ENCODE measurements at places on chromosomes 2 and 18.

DNA sequence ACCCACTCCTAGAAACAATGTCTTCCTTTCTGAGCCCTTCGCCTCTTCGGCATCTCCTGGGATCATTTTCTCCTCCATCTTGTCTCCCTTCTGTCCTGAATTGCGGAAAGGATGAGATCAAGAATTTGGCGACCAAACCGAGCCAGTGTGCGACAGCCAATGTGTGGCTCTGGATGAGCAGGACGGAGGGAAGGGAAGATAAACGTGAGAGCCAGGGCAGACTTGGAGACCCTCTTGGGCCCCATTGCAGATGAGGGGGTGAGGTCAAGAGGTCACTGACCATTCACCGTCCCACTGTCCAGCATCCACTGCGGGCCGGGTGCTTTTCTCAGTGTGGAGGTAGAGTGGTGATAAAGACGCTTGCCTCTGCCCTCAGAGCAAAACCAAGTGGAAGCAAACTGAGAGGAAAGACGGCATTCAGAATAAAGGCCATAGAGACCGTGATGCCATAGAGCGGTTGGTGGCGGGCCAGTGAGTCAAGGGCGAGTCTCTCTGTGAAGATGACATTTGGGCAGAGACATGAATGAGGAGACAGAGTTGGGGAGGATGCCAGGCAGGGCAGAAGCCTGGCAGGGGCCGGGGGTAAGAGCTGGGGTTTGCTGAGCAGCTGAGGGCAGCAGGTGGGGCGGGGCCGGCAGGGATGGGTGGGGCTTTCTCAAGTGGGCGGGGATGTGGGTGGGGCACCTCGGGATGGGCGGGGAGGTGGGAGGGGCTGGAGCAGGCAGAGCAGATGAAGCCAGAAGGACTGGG is 55.6 kb downstream of the ACAA2 start:
- DNase-seq: no peak

GRCh38 chr2:191015239-191015638 is 1.3 kb upstream of the STAT1 start:
- no peak for DNase-seq

DNA sequence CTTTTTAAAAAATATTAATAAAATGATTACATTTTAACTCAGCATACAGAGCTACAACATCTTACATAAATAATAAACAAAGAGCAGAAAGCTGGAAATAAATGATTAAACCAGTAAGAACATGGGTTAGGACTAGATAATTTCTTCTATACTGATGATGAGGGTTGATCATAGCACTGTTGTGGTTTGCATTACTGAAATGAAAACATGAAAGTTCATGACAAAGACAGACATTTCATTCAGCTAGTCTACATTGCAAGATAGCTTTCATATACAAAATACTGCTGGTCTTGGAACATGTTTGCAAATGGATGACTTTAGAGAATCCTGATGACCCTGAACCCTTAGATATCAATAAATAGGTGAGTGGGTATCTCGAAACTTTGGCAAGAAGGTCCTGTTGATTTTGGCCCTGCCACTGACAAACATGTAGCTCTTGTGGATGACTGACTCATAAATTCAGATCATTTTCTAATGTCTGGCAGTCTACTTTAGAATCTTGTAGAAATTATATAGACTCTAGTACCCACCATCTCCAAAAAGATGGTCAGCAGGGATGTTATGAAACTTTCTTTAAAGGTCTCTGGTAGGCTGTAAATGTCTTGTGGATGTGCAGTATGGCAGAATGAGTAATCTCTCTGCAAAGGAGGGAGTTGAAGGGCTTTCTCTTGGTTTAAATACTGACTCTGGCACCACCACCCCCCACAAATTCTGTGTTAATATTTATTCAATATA is 15.5 kb upstream of the CDC42EP3 start:
- DNase-seq: no peak

DNA sequence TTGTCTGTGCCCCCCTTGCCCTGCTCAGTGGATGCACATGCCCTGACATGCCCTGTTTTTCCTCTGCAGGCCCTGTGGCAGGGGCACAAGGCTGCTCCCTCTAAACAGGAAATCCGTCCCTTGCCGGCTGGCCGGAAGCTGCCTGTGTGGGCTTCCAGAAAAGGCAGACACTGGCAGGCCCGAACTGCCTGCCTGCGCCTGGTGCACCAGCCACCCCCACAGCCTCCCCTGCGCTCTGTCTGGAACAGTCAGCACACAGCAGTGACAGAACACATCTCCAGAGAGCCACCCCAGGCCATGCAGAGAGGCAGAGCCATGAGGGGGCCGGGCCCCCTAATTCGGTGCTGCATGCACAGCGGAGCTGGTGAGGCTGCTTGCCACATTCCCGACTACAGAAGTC is 33.5 kb downstream of the LOXHD1 start:
- DNase-seq: peak; percentile 8

DNA sequence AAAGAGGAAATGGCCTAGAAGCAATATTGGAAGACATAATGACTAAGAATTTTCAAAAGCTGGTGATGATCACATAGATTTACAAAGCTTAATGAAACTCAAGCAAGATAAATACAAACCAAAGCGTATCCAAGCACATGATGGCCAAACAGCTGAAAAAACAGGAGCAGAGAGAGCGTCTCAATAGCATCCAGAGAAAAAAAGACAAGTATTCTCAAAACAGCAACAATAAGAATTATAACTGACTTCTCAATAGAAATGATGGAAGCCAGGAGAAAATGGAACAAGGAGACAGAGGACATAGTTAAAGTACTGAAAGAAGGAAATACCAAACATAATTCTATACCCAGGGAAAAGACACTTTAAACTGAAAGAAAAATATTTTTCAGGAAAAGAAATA is 437.2 kb upstream of the TNP1 start:
- DNase-seq: no peak

GRCh38 chr18:10689236-10690034 is 163.6 kb downstream of the NAPG start:
- DNase-seq: no peak

- DNase-seq: no peak
Measured at GRCh38 chr2:238108423-238109183, 8.5 kb downstream of the ESPNL start.

DNA sequence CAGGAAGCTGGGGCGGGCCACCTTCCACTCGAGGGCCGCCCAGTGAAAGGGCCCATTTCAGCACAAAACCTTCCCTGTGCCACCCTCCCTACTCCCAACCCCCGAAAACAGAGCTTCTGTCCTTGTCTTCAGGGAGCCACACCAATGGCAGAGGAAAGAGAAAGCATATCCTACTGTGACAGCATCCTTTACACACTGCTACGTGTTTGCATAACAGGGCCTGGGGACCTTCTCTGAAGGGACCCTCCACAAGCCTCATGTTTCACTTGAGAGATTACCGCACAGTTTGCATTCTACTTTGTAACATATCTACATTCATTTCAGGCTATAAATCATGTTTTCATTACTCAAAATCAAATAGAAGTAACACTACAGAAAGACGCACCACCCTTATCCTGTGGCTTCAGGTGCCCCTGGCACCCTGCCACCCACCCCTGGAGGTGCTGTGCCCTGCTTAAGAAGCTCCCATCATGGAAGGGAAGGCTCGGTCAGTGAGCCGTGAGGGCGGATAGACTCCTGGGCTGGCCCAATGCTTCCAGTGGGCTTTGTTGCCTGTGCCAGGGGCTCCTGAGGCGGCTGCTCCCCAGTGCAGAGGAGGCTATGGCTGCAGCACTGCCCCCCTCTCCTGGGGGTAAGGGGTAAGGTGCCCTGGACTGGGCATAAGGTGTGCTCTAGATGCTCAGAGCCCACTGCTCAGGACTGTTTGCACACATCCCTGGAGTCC is 52.0 kb downstream of the EIPR1 start:
- no peak for DNase-seq

- DNase-seq: no peak
Measured at GRCh38 chr2:228629251-228629650, 447.8 kb upstream of the SPHKAP start.

DNA sequence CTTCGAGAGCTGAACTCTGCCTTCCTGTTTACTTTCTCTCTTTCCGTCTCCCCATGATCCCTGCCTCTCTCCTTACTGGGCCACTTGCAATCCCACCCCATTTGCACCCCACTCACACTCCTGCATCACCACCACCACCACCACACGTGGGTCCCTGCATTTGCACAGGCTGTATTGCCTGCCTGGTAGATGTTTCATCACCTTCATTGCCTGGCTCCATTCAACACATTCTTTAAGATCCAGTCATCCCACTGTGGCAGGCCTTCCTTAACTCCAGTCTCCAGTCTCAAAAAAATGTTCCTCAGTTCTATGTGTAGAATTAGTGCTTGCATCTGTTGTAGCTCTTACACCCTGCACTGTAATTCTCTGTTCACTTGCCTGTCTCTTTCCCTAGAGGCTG is 13.9 kb downstream of the NOSTRIN start:
- no peak for DNase-seq

DNA sequence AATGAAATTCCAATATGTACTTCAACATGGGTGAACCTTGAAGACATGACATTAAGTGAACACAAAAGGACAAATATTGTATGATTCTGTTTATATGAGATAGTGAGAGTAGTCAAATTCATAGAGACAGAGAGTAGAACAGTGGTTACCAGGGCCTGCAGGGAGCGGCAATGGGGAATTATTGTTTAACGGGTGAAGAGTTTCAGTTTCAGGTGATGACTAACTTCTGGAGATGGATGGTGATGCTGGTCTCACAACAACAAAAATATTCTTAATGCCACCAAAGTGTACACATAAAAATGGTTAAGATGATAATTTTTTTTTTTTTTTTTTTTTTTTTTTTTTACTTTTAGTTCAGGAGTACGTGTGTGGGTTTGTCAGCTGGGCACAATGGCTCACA is 109.4 kb upstream of the TMEM200C start:
- no peak for DNase-seq

DNA sequence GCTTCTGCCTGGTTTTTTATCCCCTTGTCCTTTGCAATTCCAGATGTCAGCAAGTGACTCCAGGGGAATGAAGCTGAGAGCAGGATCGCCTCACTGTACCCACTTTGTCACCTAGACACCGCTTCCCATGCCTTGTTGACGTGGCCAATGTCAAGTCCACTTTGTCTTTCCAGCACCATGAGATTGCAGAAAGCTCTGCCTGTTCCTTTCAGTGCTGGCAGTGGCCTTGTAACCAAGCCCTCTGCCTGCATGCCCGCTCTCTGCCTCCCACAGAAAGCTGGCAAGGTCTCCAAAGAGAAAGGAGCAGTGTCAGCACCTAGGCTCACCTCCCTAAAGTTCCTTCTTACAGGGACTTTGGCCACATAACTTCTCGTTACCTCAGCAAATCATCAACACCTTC is 282.2 kb upstream of the ST6GAL2 start:
- DNase-seq: no peak

- DNase-seq: no peak
Measured at GRCh38 chr2:97708608-97709007, 4.8 kb upstream of the ZAP70 start.
